ENCODE measurements at places on chromosomes 4 and X. TPM values are rescaled to one million over a fixed set of nuclear protein-coding genes. Genes with fewer than 3 reads are reported as not detected.

- no peaks in the 10 kb centered on the region for H3K36me3 ChIP-seq
- H3K27me3 ChIP-seq: peaks cover 2% of the 10 kb centered on the region
- DNase-seq: peak; percentile 95
- H3K4me1 ChIP-seq: no peaks in the 10 kb centered on the region
These were observed 657 bp downstream of the TCEAL8 start for GRCh38 chrX:103254171-103254824.

- H3K27ac ChIP-seq: no peak overlapping the region
- no peak overlapping the region for H3K4me3 ChIP-seq
- peaks cover 4% of the 10 kb centered on the region for H3K4me1 ChIP-seq
- peak; percentile 70 for DNase-seq
- no peaks in the 10 kb centered on the region for H3K36me3 ChIP-seq
- no peaks in the 10 kb centered on the region for H3K27me3 ChIP-seq
These were observed 63.9 kb downstream of the TRAPPC11 start for GRCh38 chr4:183722731-183723560.

DNA sequence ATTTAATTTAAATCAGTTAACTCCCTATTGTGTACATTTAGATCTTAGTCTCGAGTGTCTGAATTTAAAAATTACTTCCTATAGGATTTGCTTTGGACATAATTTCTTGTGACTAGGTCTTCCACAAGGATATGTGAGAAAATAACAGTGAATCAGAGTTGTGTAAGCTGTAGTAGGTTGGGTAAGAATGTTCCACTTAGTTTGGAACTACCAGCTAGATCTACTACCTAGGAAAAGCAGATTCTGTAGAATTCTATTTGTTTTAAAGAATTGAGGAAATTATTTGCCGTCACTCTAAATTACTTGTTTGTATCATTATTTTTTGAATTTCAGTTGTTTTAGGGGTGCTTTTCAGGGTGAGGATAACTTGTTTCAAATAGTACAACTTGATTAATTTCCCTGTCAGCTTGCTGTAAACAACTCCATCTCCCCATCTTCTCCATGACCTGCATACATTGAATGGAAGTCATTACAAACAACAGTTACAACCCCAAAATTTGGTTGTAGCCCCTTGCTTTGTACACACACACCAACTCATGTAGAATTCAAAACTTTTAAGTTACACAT is 1.3 kb downstream of the MTHFD2L start:
- H3K27me3 ChIP-seq: no peaks in the 10 kb centered on the region
- no peak overlapping the region for H3K27ac ChIP-seq
- H3K4me3 ChIP-seq: peak overlapping the region; percentile 71
- no peak for DNase-seq
- no peaks in the 10 kb centered on the region for H3K36me3 ChIP-seq
- peaks cover 6% of the 10 kb centered on the region for H3K4me1 ChIP-seq

DNA sequence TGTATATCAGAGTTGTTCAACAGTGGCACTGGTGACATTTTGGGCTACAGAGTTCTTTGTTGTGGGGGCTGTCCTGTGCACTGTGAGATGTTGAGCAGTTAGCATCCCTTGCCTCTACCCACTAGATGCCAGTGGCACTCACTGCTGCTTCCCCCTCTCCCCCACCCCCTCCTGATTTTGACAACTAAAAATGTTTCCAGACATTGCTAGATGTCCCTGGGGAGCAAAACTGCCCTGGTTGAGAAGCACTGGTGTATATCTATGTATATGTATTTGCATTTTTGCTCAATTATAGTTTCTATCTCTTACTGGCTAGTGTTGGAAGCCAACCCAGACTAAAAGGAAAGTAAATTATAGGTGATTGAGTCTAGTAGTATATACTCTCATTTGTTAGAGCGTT is 2.4 kb downstream of the TMEM131L start:
- H3K27me3 ChIP-seq: no peaks in the 10 kb centered on the region
- H3K36me3 ChIP-seq: no peaks in the 10 kb centered on the region
- DNase-seq: no peak
- H3K4me3 ChIP-seq: peak overlapping the region; percentile 30

- peak; percentile 4 for DNase-seq
- H3K27ac ChIP-seq: no peak overlapping the region
- no peaks in the 10 kb centered on the region for H3K36me3 ChIP-seq
- H3K4me1 ChIP-seq: no peaks in the 10 kb centered on the region
- no peak overlapping the region for H3K4me3 ChIP-seq
These were observed 31.9 kb downstream of the NPFFR2 start for GRCh38 chr4:72063726-72064125.

GRCh38 chr4:77777135-77777807 is 41.9 kb downstream of the CNOT6L start:
- no peaks in the 10 kb centered on the region for H3K36me3 ChIP-seq
- H3K27me3 ChIP-seq: no peaks in the 10 kb centered on the region
- H3K4me1 ChIP-seq: peaks cover 8% of the 10 kb centered on the region
- no peak overlapping the region for H3K27ac ChIP-seq

GRCh38 chr4:8131210-8131609 is 27.4 kb downstream of the ABLIM2 start:
- H3K4me3 ChIP-seq: no peak overlapping the region
- H3K4me1 ChIP-seq: no peaks in the 10 kb centered on the region
- no peaks in the 10 kb centered on the region for H3K36me3 ChIP-seq
- no peak overlapping the region for H3K27ac ChIP-seq
- H3K27me3 ChIP-seq: no peaks in the 10 kb centered on the region

DNA sequence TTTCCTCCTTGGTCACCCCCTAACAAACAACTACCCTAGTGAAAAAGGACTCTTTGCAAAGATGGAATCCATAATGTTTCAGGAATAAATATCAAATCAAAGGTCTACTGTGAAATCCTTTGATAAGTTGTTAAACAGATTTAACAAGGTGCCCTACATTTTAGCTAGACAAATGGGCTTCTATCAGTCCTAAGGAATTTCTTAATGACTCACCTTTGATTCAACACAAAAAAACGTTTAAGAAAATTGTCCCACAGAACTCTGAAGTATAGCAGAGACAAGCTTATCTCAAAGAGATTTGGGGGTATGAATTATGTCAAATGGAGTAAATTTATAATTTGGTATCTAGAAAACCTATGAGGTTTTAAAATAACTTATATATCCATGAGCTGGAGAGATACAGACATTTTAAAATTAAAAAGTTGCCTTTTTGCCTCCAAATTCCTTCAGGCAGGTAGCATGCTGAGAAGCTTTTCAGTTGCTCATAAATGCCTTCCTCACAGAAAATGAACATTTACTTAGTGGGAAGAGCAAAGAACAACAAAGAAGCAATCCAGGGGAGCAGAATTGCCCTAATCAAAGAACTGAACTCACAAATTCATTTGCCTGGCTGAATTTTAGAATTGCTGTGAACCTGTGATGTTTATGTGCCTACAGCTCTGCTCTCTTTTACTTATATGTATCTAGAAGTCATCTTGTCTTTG is 649.3 kb downstream of the STPG2 start:
- H3K27ac ChIP-seq: no peak overlapping the region
- DNase-seq: no peak
- no peaks in the 10 kb centered on the region for H3K27me3 ChIP-seq
- no peaks in the 10 kb centered on the region for H3K36me3 ChIP-seq
- no peaks in the 10 kb centered on the region for H3K4me1 ChIP-seq
- no peak overlapping the region for H3K4me3 ChIP-seq

DNA sequence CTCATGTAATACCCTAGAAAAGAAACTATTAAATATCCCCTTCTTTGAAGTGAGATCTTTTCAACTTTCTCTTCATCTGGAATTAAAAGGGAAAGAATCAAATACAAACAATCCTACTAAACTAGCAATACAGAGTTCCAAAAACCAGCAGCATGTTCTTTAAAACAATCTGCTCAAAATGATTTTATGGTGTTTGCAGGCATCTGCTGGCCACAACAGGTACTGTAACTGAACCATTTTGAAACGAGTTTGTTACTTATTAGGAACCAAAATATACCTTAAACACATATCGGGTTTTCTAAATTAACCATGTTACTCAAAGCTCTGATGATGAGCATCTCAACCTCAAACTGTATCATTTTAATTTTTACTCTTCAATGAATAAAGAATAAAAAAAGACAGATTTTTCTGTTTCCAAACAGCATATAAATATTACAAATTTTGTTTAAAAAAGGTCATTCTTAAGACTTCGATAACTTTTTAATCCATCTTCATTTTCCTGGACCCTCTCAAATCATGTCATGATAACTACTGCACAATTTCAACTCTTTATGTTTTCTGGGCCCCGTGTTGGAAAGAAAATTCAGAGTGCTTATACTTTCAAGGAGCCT is 56.5 kb downstream of the ARAP2 start:
- DNase-seq: peak; percentile 17
- H3K4me3 ChIP-seq: no peak overlapping the region
- H3K27ac ChIP-seq: no peak overlapping the region
- H3K4me1 ChIP-seq: no peaks in the 10 kb centered on the region
- H3K27me3 ChIP-seq: no peaks in the 10 kb centered on the region

GRCh38 chr4:1477045-1477840 is 71.0 kb upstream of the NKX1-1 start:
- H3K36me3 ChIP-seq: no peaks in the 10 kb centered on the region
- no peaks in the 10 kb centered on the region for H3K4me1 ChIP-seq
- no peak for DNase-seq
- no peak overlapping the region for H3K4me3 ChIP-seq
- H3K27ac ChIP-seq: no peak overlapping the region

DNA sequence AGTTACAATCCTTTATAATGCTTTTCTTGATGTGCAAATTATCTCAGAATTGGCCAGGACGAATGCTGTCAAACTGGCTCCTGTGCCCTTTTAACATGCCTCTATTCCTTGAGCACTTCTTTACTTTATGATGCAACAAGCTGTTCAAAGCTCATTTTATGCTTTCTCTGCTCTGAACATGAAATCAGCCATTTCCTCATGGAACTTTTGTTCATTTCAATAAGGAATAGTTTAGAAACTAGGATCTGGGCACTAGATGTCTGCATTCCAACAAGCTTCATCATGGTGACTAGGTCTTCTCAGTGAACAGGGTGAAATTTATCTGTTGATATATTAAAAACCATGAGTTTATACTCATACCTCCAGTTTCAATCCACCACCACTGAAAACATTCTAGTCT is 87.3 kb upstream of the TEX13A start:
- no peak overlapping the region for H3K27ac ChIP-seq
- no peaks in the 10 kb centered on the region for H3K36me3 ChIP-seq
- no peak overlapping the region for H3K4me3 ChIP-seq

- H3K36me3 ChIP-seq: no peaks in the 10 kb centered on the region
- no peak for DNase-seq
- H3K27ac ChIP-seq: no peak overlapping the region
- H3K4me3 ChIP-seq: no peak overlapping the region
- no peaks in the 10 kb centered on the region for H3K27me3 ChIP-seq
These were observed 18.8 kb downstream of the ATP1B4 start for GRCh38 chrX:120380699-120381098.

GRCh38 chr4:134935320-134935719 is 733.7 kb upstream of the PABPC4L start:
- no peaks in the 10 kb centered on the region for H3K27me3 ChIP-seq
- no peak overlapping the region for H3K4me3 ChIP-seq
- H3K27ac ChIP-seq: no peak overlapping the region
- no peaks in the 10 kb centered on the region for H3K4me1 ChIP-seq
- DNase-seq: no peak

DNA sequence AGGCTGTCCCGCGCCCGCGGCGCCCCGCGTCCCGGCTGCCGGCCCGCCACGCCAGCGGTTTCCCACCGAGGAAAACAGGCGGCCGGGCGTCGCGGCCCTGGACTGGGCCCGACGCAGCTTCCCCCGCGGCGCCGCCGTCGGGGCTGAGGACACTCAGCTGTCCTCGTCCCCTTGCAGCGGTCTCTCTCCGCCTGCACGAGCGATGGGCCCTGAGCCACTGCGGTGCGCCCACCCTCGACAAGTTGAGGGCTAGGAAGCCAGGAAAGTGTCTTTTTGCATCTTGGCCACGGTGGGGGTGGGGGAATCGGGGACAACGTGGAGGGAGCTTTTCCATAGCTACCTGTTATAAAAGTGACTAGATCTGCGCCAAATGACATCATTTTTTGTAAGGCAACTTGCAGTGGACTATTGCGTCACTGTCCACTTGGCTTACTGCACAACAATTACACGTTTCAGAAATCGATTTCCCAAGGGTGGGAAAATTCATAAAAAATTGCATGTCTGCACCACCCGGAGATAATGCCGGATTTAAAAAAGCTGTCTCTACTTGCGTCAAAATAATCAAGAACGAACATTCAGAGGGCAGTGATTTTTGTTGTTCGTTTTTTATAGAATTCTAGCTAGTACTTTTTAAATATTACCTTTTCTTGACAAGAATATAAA is 1.1 kb downstream of the KLHL15 start:
- H3K27me3 ChIP-seq: peaks cover 5% of the 10 kb centered on the region
- H3K4me3 ChIP-seq: peak overlapping the region; percentile 78
- no peaks in the 10 kb centered on the region for H3K4me1 ChIP-seq
- no peaks in the 10 kb centered on the region for H3K36me3 ChIP-seq

- H3K4me3 ChIP-seq: no peak overlapping the region
- H3K27me3 ChIP-seq: peaks cover 2% of the 10 kb centered on the region
- no peak overlapping the region for H3K27ac ChIP-seq
- DNase-seq: no peak
- H3K36me3 ChIP-seq: no peaks in the 10 kb centered on the region
These were observed 38.7 kb upstream of the LPAR4 start for GRCh38 chrX:78708816-78709215.

DNA sequence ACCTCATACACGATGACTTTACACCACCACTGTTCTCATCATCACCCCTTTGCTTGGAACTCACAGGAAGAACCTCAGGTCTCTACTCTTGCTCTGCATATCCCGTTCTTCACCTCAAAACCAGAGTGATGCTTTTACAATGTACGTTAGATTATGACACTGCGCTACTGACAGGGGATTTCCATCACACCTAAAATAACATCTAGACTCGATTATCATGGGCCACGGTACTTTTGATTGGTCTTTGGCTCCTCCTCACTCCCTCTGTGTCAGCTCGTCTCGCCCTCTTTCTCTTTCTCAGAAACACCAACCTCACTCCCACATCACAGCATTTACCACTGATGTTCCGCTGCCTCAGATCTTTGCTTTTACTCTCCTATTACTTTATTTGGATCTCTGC is 172.4 kb downstream of the TLL1 start:
- no peaks in the 10 kb centered on the region for H3K4me1 ChIP-seq
- H3K27me3 ChIP-seq: no peaks in the 10 kb centered on the region
- no peaks in the 10 kb centered on the region for H3K36me3 ChIP-seq
- no peak overlapping the region for H3K4me3 ChIP-seq

DNA sequence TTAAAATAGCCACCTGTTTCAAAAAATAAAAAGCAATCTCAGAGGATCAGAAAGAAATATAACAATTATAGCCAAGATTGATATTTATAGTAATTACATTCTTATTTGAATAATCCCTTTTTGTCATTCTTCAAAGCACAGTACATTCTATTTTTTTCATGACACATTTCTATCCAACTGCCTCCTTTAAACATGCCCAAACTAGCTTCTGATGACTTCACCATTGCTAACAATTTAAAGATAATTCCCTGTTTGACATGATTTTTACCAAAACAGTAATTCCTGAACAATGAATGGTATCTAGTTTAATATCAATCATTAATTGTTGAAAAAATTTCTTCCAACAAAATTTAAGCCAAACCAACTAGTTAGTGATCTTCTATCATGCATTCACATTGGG is 172.4 kb downstream of the SNCA start:
- no peak overlapping the region for H3K27ac ChIP-seq
- no peak for DNase-seq
- H3K27me3 ChIP-seq: no peaks in the 10 kb centered on the region

TLR10 gene
- polyA plus RNA-seq: 0.11 TPM

FGF16 gene
- not detected for polyA plus RNA-seq

SLC49A3 gene
- 12.6 TPM for polyA plus RNA-seq

CRMP1 gene
- 0.26 TPM for polyA plus RNA-seq

ZDHHC15 gene
- 1.7 TPM for polyA plus RNA-seq

GPR143 gene
- 8.7 TPM for polyA plus RNA-seq

DNAAF6 gene
- not detected for polyA plus RNA-seq

LIMCH1 gene
- 19.9 TPM for polyA plus RNA-seq

SOWAHB gene
- 3.3 TPM for polyA plus RNA-seq

CENPVL2 gene
- polyA plus RNA-seq: not detected

Data from kidney (tissue), 22 donors.